ENCODE measurements at places on chromosomes 7 and 10.

- no peak for DNase-seq
Measured at GRCh38 chr10:6002809-6003510, 25.6 kb upstream of the IL15RA start.

DNA sequence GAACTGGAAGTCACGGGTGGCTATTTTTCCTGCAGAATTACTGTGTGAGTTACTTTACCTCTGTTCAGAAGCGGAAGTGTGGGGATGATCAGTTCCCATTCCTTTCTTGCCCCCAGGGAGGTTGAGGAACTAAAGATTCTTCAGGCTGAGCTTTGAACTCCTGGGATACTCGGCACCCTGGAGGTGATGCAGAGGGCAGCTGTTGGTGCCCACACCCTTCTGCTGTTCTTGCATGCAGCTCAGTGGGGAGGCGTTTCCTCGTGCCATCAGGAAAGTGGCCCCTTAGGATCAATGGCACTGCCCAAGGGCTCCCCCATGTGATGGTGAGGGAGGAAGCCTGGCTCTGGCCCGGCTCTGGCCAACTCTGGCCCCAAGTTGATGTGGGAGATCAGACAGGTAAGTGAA is 44.7 kb upstream of the MXI1 start:
- no peak for DNase-seq

DNA sequence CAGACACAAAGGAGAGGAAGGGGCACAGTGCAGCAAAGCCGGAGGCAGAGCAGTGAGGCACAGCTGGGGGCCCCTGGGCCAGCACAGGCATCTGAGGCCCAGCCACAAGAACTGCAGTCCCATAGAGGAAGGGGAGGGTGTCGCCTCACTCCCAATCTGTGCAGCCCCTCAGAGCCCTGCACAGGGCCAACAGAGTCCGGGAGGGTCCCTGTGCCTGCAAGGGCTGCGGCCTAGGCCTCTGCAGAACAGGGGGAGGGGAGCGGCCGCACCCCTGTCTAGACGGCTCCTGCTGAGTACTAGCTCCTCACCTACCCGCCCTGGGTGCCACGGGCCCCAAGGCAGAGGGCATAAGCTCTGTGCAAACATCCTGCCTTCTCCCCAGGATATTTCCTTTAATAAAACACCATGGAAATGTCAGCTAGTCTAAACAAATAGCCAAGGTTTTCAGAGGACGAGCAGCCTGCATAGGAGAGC is 32.4 kb upstream of the RET start:
- DNase-seq: no peak

- no peak for DNase-seq
Measured at GRCh38 chr7:73741600-73741999, 3.0 kb upstream of the ABHD11 start.

DNA sequence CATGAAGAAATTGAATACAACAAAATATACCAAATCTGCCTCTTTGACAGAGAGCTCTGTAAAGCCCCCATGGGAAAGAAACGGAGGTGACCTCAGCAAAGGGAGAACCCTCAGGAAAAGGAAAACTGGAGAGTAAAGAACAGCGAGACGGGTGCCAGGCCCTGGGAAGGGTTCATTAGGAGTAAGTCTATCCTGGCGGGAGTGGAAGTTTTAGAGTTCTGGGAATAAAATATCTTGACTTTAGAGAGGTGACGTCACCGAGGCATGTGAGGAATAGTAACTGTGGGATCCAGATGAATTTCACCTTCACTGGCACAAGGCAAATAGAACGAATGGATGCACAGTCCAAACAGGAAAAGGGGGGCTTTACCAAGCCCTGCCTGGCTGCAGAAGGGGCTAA is 362.8 kb upstream of the IGFBP3 start:
- DNase-seq: no peak

GRCh38 chr10:21402606-21403083 is 122.8 kb downstream of the SKIDA1 start:
- DNase-seq: peak; percentile 67

- DNase-seq: no peak
Measured at GRCh38 chr7:80908360-80908797, 10.5 kb downstream of the SEMA3C start.
